ENCODE measurements at places on chromosomes 7 and 10. TPM values are rescaled to one million over a fixed set of nuclear protein-coding genes. Genes with fewer than 3 reads are reported as not detected.
A peak's percentile ranks its signal among the peaks of the same experiment; 100 is the strongest.

DNA sequence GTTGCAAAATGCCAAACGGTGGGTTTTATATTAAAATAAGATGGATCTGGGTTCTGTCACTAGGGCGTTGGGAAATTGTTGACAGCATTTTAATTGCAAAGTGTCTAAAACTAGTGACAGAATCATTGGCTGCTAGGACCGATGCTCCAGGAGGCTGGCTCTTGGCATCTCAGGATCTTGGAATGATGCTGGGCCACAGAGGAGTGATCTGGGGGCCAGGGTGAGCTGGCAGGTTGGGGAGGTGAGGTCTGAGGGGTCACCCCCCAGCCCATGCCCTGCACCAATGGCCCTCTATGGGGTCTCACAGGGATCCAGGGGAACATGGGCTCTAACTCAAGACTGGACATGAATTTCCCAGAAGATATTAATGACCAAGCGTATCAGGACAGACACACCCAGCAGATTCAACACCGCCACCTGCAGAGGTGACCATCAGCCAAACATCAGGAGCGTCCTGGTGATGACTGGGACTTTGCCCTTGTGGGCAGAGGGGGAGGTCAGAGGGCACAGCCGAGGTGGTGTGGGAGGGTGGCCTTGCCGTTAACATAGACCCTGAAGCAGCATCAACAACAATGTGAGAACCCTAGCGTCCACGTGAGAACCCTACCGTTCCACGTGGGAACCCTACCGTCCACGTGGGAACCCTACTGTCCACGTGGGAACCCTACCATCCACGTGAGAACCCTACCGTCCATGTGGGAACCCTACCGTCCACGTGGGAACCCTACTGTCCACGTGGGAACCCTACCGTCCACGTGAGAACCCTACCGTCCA, 89.0 kb upstream of the PPP2R2D start:
- H3K36me3 ChIP-seq = no peaks in the 10 kb centered on the region
- H3K27me3 ChIP-seq = no peaks in the 10 kb centered on the region
- H3K4me1 ChIP-seq = no peaks in the 10 kb centered on the region
- no peak overlapping the region for H3K27ac ChIP-seq
- H3K4me3 ChIP-seq = no peak overlapping the region

DNAJB6 gene
- 250 TPM for total RNA-seq

LIPJ gene
- not detected for total RNA-seq

DNA sequence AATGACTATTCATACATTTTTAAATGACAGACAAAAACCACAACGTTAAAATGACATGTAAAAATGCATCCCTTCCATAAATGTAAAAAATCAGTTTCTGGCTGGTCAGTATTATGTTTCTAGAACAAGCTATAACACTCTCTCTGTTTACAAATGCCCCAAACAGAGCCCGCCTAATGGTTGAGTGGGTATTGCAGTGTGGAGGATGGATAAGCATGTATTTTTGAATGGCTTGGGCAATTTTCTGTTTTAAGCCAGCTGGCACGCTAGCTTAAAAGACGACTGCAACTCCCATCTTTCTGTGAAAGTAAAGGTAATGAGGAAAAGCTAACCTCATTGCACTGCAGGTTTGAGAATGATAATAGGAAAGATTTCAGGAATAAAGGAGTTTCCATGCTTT, 430.7 kb downstream of the PARD3 start:
- no peak for DNase-seq
- no peaks in the 10 kb centered on the region for H3K36me3 ChIP-seq
- no peak overlapping the region for H3K4me3 ChIP-seq

GRCh38 chr7:122199171-122199570, 55.1 kb upstream of the AASS start:
- no peaks in the 10 kb centered on the region for H3K27me3 ChIP-seq
- H3K27ac ChIP-seq = no peak overlapping the region
- no peaks in the 10 kb centered on the region for H3K36me3 ChIP-seq
- H3K4me3 ChIP-seq = no peak overlapping the region

DNA sequence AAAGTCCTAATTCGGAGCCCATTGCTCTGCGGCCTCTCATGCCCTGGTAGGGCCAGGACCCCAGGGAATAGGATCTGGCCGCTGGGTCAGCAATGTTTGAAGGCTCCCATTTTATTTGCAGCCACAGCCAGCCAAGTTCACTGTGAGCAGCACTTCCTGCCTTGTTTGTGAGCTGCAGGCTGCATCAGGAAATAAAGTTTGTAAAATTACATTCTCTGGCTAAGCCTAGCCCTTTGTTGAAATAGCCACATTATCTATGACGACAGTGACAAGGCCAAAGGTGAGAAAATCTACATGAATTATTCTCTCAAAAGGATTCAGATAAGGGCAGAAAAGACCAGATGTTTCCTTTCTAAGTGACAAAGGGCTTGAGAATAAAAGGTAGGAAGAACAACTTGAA, 23.7 kb upstream of the ITGB1 start:
- H3K27ac ChIP-seq = peak overlapping the region; percentile 69
- peaks cover 21% of the 10 kb centered on the region for H3K4me1 ChIP-seq
- no peak for DNase-seq
- H3K36me3 ChIP-seq = no peaks in the 10 kb centered on the region
- no peaks in the 10 kb centered on the region for H3K27me3 ChIP-seq

GRCh38 chr10:71069909-71070666, 142.3 kb upstream of the UNC5B start:
- H3K27ac ChIP-seq = no peak overlapping the region
- no peak for DNase-seq
- no peaks in the 10 kb centered on the region for H3K4me1 ChIP-seq
- H3K27me3 ChIP-seq = no peaks in the 10 kb centered on the region
- H3K36me3 ChIP-seq = no peaks in the 10 kb centered on the region

GRCh38 chr7:70037171-70037933, 439.1 kb downstream of the AUTS2 start:
- no peak overlapping the region for H3K4me3 ChIP-seq
- H3K27me3 ChIP-seq = no peaks in the 10 kb centered on the region
- no peaks in the 10 kb centered on the region for H3K36me3 ChIP-seq
- no peak overlapping the region for H3K27ac ChIP-seq

DNA sequence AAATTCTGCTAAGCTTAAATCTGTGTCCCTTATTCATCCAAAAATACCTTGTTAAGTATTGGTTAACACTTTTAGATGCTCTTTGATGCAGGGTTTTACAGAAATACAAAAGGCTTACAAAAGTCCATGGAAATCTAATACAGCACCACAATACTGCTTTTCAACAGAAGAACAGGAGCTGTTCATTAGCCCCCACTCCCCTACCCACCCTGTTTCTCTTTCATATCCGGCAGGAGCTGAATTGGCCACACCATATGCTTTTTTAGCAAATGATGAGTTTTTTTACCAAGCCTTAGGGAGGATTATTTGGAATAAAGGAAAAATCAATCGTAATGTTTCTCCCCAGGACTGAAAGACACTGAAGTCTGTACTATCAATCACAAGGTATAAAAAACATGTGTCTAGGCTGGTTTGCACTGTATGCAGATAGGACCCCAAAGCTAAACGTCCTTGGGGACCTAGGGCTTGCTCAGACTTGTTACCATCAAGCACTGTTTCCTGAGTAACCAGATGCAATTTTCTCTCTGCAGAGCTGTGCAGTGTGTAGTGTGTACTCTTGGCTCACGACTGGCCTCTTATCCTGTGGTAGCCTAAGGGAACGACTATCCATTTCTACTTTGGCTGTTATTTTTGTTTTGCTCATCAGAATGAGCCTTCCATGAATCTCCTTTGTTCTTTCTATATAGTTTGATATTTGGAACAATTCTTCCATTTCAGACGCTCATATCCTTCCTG, 143.3 kb upstream of the LRGUK start:
- H3K27ac ChIP-seq = no peak overlapping the region
- H3K4me1 ChIP-seq = no peaks in the 10 kb centered on the region
- H3K27me3 ChIP-seq = no peaks in the 10 kb centered on the region
- no peak for DNase-seq
- no peaks in the 10 kb centered on the region for H3K36me3 ChIP-seq
- no peak overlapping the region for H3K4me3 ChIP-seq

HOXA7 gene
- not detected for total RNA-seq

GRCh38 chr10:129400426-129400825, 66.6 kb upstream of the MGMT start:
- H3K36me3 ChIP-seq = no peaks in the 10 kb centered on the region
- H3K27me3 ChIP-seq = no peaks in the 10 kb centered on the region
- DNase-seq = no peak
- H3K4me1 ChIP-seq = no peaks in the 10 kb centered on the region
- no peak overlapping the region for H3K4me3 ChIP-seq

DNA sequence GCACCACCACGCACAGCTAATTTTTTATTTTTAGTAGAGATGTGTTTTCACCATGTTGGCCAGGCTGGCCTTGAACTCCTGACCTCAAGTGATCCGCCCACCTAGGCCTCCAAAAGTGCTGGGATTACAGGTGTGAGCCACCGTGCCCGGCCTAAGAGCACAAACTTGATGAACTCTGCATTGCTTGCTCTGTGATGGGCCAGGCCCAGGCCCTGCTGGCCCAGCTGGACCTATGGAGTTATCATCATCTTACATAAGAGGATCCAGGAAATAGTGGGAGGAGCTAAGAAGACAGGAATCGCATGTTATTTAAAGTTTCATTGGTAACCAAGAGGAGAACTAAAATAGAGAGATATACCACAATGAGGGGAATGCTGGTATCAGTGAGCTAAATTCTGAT, 86.9 kb downstream of the DAGLB start:
- no peak for DNase-seq
- no peaks in the 10 kb centered on the region for H3K36me3 ChIP-seq
- no peaks in the 10 kb centered on the region for H3K27me3 ChIP-seq
- H3K4me3 ChIP-seq = no peak overlapping the region
- H3K4me1 ChIP-seq = no peaks in the 10 kb centered on the region
- H3K27ac ChIP-seq = no peak overlapping the region

DNA sequence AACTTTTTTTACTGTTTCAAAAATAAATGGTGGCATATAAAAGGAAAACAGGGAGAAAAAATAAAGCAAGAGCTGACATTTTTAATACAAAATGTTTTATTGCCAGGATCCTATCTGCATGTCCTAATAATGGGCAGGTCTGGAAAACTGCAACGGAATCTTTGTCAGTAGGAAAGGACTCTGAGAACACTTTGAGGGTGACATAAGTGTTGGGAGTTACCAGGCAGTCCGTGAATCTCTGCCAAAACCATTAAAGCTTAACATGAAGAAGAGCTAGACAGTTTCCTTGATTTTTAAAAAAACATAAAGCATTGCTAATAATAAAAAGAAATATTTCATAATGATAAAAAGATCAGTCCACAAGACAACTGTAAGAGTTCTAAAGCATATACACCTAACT, 80.7 kb downstream of the AGMO start:
- no peaks in the 10 kb centered on the region for H3K27me3 ChIP-seq
- no peaks in the 10 kb centered on the region for H3K4me1 ChIP-seq
- H3K36me3 ChIP-seq = no peaks in the 10 kb centered on the region
- no peak overlapping the region for H3K27ac ChIP-seq
- no peak overlapping the region for H3K4me3 ChIP-seq

GRCh38 chr10:15305634-15306033, 65.5 kb downstream of the FAM171A1 start:
- H3K36me3 ChIP-seq = no peaks in the 10 kb centered on the region
- no peaks in the 10 kb centered on the region for H3K4me1 ChIP-seq
- H3K27me3 ChIP-seq = peaks cover 3% of the 10 kb centered on the region
- no peak for DNase-seq
- no peak overlapping the region for H3K27ac ChIP-seq
- H3K4me3 ChIP-seq = no peak overlapping the region

GRCh38 chr10:131693766-131694165, 207.0 kb upstream of the PPP2R2D start:
- H3K4me3 ChIP-seq = no peak overlapping the region
- H3K27ac ChIP-seq = no peak overlapping the region
- no peaks in the 10 kb centered on the region for H3K4me1 ChIP-seq
- H3K27me3 ChIP-seq = no peaks in the 10 kb centered on the region

DNA sequence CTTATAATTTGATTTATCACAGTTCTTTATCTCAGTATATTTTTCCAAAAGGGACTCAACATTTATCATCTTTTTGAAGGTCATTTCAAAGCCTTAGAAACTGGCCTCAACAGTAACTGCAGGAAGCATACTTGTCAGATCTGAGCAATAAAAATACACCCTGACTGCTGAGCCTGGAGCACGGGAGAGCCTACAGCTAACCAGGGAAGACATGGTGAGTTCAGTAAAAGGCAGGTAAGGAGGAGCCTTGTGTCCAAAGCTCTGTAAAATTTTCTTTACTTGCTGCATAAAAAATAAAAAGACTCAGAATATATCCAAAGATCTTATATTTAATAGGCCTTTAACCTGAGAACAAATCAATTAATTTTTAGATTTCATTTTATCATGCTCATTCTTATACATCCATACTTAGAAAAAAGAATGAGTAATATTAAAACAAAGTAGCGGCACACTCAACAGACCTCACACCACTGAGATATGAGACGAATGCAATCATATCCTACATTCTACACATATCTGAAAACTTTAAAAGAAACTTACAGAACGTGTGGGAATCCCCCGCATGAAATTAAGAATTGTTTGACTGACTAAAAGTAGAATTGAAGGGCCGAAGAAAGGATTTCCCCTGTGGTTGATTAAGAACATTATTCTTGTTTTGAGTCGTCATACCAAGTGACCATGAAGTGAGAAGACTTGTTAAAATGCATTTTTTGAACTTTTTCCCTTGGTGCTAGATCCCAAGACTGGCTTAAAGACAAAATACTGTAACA, 296.4 kb upstream of the MKLN1 start:
- H3K36me3 ChIP-seq = peaks cover 16% of the 10 kb centered on the region
- no peak for DNase-seq
- peak overlapping the region; percentile 75 for H3K4me3 ChIP-seq
- H3K4me1 ChIP-seq = peaks cover 75% of the 10 kb centered on the region

DNA sequence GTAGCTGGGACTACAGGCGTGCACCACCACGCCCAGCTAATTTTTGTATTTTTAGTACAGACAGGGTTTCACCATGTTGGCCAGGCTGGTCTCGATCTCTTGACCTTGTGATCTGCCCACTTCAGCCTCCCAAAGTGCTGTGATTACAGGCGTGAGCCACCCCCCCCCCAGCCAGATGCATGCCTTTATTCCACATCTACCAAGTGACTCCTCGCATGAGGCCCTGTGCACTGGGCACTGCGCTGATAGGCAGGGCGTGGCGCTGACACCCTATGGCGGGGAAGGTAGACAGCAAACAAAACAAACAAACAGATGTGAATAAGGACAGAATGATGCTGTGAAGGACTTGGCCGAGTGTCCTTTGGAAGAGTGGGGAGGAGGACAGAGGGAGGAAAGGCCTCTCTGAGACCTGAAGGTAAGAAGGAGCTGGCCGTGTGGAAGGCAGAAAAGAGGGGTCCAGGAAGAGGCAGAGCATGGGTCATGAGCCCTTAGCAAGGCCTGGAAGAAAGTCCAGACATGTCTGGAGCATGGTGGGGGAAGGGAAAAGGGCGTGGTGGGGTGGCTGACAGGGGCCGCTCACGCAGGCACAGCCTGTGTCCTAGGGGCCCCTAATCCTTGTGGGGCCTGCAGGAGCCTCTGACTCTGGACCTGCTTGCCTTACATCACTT, 47.5 kb upstream of the CACUL1 start:
- no peaks in the 10 kb centered on the region for H3K4me1 ChIP-seq
- H3K27me3 ChIP-seq = peaks cover 3% of the 10 kb centered on the region
- no peak for DNase-seq
- H3K36me3 ChIP-seq = no peaks in the 10 kb centered on the region

GRCh38 chr10:75083972-75084833, 27.3 kb upstream of the SAMD8 start:
- no peak for DNase-seq
- no peaks in the 10 kb centered on the region for H3K27me3 ChIP-seq
- no peak overlapping the region for H3K4me3 ChIP-seq
- no peaks in the 10 kb centered on the region for H3K36me3 ChIP-seq
- no peak overlapping the region for H3K27ac ChIP-seq

HOXA10 gene
- total RNA-seq = 0.35 TPM

Measured in CD4-positive, CD25-positive, alpha-beta regulatory T cell (primary cell).